ENCODE measurements at places on chromosomes 3 and 15.

GRCh38 chr3:32303399-32303747 lies 64.9 kb downstream of the CMTM8 start:
- no peak for DNase-seq

DNA sequence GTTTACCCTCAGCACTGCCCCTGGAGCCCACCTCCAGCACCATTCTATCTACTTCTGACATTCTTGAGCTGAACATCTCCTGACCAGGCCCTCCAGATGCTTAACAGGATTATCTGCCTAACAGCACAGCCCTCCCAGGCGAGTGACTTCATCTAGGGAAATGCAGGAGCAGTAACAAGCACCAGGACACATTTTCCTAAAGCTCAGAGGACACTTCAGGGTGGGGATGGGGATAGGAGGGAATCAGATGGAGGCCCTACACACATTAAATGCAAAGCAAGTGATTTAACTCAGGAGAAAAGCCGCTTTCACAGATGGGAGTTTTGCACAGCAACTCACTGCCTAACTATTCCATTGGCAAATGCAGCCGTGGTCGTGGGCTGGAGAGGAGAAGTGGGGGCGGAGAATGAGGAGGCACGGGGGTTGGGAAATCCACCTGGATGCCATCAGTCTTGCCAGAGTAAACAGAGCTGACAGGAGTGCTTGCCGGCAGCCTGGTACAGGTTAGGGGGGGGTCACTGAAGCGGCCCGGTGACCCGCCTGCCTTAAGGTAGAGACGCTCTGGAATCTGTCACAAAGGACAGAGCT lies 21.3 kb upstream of the BNC1 start:
- DNase-seq: no peak

DNA sequence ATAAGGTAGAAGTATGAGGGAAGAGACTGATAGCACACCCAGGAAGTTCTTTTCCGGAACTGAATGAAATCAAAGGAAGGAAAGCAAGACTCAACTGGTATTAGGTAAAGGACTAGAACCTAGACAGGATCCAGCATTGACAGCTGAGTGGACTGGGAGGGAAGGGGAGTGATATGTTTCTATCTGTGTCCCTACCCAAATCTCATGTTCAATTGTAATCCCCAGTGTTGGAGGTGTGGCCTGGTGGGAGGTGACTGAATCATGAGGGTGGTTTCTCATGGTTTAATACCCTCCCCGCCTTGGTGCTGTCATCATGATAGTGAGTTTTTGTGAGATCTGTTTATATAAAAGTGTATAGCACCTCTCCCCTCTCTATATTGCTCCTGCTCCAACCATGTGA lies 415.9 kb upstream of the KCNMB2 start:
- DNase-seq: no peak

DNA sequence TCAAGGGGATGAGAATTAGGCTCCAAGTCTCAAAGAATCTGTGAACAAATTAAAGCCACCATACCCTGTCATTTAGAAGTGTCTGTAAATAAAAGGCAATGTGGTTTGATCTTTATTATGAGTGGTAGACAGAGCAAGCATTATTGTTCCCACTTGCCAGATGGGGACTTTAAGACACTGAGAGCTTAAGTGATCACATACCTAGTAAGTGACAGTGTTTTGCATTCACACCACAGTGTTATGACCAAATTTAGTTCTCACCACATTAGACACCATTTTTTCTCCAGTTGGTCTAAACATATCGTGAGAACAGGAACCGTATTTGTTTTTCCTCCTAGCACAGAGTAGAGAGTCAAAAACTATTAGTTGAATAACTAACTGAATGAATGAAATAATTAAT lies 13.2 kb upstream of the ZBED2 start:
- no peak for DNase-seq

DNA sequence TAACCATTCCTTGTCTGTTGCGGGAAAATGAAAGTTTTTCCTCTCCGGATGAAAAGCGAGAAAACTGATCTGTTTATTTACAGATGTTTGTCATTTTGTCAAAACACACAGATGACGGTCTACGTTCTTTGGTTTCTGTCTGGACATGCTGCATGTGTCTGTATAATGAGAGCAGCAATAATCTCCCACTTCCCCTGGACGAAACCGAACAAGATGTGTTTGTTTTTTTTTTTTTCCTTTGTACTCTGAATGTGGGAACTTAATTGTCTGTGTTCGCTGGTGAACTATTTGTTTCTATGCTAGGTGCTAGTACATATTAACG lies 33.6 kb downstream of the PTPRG start:
- no peak for DNase-seq

GRCh38 chr15:77759896-77760592 lies 127.3 kb upstream of the LINGO1 start:
- DNase-seq: no peak
